ENCODE measurements at places on chromosomes 12 and 14.
A peak's percentile ranks its signal among the peaks of the same experiment; 100 is the strongest.

GRCh38 chr12:115867854-115868253 is 409.6 kb downstream of the MED13L start:
- DNase-seq: no peak

GRCh38 chr12:55955800-55956508 is 9.9 kb downstream of the PMEL start:
- peak; percentile 19 for DNase-seq

- no peak for DNase-seq
Measured at GRCh38 chr14:81868172-81868571, 334.5 kb upstream of the SEL1L start.

GRCh38 chr12:49616533-49617219 is 6.7 kb upstream of the PRPF40B start:
- DNase-seq: no peak

DNA sequence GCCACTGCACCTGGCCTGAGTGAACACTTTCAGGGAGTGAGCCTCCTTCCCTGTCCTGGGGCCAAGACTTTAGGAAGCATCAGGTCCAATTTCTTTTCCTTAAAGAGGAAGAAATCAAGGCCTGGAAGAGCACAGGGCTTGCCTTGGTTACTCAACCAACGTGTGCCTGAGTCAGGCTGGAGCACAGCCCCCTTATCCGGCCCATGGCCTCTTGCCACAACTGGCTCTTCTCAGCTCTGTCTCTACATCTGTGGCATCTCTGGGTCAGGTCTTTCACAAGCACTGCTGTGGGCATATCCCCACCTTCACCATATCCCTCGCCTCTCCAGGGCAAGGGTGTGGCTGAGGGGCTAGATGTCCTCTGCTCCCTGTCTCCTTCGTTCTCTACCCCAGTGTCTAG is 6.8 kb downstream of the MYH6 start:
- no peak for DNase-seq

- no peak for DNase-seq
Measured at GRCh38 chr12:115433014-115433634, 749.1 kb upstream of the TBX3 start.

DNA sequence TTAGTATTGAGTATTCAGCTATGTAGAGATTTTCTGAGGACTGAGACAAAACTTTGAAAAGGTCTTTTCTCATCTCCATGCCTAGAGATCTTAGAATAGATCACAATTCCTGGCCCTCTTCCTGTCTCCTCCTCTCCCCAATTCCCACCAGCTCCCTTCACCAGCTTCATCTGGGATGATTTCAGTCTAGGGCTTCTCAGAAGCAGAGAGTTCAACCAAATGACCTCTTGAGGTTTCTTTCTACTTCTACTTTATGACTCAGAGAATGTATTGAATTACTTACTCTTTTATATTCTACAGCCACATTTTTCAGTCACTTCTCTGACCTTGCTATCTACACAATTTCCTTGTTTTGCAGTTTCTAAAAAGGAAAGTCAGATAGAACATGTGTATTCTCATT is 19.4 kb upstream of the SNX6 start:
- no peak for DNase-seq

DNA sequence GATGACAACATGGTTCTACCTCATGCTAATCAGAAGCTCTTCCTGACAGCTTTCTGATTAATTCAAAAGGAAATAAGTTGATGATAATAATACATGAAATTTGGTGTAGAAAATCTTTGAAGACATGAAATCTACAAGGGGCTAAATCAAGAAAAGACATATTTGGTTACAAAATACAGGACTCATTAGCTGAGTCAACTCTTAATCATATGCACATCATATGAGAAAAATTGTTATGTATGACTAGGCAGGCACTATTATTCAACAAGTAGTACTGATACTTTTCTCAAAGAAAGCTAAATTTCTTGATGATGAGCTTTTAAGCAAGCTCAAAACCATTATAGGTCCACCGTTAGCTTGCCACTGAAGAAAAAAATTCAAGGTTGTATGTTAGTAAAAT is 7.1 kb downstream of the ABCC9 start:
- no peak for DNase-seq

- DNase-seq: no peak
Measured at GRCh38 chr12:51862947-51863346, 14.4 kb upstream of the FIGNL2 start.

DNA sequence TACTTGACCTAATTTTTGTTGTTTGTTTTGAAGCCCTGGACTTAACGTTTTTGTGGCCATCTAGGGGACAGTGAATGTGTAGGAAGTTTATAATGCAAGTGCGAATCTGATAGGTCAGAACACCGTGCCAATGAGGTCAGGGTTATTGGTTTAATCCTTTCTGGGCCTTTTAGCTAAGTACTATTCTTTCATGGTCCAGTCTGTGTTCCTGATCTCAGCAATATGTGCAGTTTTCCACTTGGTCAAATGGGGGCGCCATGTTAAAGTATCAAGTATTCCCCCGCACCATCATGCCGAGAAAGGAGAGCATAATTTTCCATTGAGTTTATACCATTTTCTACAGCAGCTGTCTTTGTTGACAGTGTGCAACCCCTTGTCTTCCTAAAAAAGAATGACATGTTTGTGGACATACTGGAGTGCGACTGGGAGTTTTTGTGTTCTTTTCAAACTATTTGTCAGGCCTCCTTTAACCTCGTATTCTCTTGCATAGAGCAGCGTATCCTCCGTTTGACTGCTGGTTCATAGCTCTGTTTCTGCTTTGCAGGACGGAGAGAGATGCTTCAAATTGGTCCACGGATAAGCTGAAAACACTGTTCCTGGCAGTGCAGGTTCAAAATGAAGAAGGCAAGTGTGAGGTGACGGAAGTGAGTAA is 1.3 kb downstream of the AHSA1 start:
- peak; percentile 60 for DNase-seq

DNA sequence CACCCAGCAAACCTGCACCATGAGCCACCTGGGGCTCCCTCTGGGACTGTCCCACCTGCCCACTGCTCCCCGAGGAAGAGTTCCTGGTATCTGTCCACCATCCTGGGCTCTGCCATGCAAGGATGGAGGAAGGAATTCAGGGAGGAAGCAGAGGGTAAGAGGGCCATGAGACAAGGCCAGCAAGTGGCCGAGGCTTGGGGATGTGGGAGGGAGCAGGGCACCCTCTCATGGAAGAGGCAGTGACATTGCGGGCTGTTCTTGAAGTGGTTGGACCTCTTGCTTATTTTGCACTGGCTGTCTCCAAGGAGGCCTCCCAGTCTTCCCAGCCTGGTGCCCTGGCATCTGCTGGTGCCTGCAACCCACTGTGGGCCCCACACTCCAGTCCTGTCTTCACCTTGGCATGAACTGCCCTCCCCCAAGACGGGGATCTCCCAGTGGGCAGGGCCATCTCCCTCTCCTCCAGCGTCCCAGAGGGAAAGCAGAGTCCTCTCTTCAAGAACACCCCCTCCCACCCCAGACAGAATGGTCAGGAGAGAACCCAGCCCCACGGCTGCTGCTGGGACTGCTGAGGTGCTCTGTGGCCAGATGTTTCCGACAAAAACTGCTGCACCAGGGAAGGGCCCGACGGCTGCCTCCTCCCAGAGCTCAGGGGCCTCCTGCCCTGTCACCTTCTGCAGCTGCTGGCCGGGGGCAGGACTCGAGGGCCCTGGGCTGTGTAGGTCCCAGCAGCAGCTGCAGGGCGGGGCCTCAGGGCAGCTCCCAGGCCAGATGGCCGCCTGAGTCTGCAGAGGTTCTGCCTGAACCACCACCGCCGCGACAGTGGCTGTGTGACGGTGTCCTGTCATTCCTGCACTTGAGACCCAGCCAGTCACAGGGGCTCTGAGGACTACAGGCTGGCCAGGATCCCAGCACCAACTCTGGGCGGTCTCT is 1.8 kb upstream of the AKT1 start:
- no peak for DNase-seq

GRCh38 chr12:52566847-52567291 is 6.8 kb downstream of the KRT74 start:
- DNase-seq: no peak

- no peak for DNase-seq
Measured at GRCh38 chr12:70444903-70445302, 78.8 kb downstream of the KCNMB4 start.

GRCh38 chr12:4769073-4769472 is 48.9 kb downstream of the GALNT8 start:
- no peak for DNase-seq

DNA sequence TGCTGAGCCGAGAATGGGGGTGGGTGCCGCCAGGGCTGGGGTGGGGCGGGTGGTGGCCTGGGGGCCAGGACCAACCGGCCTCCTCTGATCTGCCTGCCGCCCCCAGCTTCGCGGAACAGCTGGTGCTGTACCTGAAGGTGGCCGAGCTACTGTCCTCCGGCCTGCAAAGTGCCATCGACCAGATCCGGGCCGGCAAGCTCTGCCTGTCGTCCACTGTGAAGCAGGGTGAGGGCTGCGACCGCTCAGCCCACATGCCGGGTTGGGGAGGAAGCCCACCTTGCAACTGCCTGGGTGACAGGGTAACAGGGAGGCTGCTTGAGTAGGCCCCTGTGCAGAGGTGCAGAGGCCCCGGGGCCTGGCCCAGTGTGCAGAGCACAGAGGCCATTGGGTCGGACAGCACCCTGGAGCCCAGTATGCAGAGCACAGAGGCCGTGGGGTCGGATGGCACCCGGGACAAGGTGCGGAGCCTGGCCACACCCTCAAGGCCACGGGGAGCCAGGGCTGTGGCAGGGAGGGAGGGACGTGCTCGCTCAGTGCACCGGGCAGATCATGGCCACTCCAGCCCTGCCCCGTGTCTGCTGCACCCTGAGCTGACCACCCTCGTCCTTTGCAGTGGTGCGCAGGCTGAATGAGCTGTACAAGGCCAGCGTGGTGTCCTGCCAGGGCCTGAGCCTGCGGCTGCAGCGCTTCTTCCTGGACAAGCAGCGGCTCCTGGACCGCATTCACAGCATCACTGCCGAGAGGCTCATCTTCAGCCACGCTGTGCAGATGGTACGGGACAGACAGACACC is 9.5 kb upstream of the PUS1 start:
- no peak for DNase-seq

GRCh38 chr14:36852981-36853691 is 191.5 kb downstream of the PAX9 start:
- DNase-seq: no peak

DNA sequence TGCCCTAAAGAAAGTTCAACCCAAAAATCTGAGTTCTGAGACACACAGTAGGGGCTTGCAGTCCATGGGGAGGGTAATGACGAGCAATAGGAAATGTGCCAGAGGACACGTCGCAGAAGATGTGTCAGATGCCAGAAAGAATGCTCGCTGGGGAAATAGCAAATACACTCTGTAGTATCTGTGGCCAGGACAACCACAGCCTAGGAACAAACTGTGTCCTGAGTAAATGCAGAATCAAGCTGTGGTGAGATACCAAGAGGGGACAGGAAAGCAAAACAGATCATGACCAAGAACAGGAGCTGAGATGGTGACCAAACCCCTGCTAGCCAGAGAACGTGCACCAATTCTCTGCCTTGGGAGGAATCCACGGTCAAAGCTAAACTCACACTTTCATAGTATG is 9.1 kb downstream of the CRACR2A start:
- peak; percentile 58 for DNase-seq

DNA sequence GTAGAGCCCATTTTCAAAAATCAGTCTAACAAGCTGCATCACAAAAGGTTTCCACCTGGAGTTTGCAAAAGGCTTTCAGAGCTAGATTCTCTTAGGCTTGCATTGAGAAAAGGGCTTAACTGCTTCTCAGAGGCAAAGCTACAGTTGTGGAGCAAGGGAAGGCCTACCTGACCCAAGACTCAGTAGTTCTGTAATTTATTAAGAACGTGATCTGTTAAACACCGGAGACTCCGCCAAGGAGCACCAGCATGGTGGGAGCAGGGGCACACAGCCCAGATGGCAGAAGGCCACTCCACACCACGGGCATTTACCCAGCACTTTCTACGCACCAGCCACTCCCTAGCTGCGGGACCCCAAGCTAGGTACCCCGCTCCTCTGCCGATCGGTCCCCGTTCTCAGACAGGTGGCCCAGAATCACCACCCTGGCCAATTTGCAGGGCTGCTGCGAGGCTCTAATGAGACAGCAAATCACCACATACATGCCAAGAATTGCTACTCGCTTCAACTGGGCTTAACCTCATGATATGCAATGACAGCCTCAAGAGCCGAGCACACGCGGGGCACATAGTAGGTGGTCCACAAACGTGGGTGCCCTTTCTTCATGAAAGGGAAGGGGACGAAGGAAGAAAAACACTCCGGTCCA is 1.5 kb downstream of the ITPK1 start:
- no peak for DNase-seq

- DNase-seq: no peak
Measured at GRCh38 chr14:66072190-66073084, 413.7 kb upstream of the CCDC196 start.

- no peak for DNase-seq
Measured at GRCh38 chr14:58832095-58832521, 194.3 kb downstream of the DACT1 start.

GRCh38 chr12:93877446-93877845 is 200.3 kb downstream of the CRADD start:
- no peak for DNase-seq

DNA sequence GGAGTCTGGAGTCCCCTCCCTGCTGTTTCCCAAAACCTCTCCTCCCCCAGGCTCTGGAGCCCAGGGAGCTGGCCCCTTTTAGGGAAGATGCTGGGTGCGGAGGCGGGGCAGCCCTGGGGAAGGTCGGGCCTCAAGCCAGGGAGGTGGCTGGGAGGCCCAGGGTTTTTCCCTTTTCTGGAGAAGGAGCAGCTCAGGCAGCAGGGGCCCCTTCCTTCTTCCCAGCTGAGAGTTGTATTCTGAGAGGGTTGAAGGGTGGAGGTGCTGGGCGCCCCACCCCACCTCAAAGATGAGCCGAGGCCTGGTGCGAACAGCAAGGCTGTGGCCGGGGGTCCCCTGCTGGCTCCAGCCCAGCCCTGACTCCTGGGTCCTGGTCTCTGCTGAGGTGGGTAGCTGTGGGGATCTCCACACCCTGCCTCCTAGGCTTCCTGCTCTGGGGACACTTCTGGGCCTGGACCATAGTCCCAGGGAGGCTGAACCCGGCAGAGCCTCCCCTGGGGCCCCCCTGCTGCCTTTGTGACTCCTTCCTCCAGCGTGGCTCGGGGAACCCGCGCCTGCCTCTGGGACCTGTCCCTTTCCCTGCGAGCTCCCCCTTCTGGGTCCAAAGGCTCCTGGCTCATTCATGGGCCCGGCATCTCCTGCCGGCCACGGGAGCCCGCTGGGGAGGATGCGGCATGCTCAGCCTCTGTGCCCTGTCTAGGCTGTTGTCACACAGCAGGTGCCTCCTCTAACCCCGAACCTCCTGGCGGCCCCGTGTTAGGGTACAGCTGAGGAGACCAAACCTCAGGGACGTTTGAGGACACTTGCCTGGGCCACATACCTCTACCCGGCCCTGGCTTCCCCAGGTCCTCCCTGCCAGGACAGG is 4.4 kb downstream of the TRMT61A start:
- no peak for DNase-seq

DNA sequence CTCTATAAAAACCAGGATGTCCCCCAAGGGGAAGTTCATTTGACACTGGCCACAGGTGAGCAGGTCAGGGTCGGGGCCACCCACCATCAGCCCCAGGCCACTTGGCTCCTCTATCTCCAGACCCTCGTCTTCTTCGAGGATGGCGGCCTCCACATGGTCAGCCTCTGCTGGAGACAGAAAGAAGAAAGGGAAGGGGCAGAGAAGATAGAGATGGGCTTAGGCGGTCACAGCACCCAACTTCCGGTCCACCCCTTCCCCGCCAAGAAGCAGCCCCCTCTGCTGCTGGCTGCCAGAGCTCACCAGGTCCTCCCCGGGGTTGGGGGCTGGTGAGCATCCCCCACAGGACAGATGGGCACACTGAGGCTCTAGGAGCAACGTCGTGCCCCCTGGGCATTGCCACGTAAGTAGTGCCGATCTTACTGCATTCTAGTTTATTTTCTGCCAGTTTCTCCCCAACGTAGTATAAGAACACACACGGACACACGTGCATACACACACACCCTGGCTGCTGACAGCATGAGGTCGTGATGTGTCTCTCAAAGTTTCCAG is 14.2 kb downstream of the BCL11B start:
- no peak for DNase-seq
